ENCODE measurements at places on chromosomes 6 and 20.

- no peak for DNase-seq
Measured at GRCh38 chr20:38545771-38546170, 35.2 kb upstream of the ADIG start.

- no peak for DNase-seq
Measured at GRCh38 chr6:91273729-91274128, 686.9 kb upstream of the MAP3K7 start.

DNA sequence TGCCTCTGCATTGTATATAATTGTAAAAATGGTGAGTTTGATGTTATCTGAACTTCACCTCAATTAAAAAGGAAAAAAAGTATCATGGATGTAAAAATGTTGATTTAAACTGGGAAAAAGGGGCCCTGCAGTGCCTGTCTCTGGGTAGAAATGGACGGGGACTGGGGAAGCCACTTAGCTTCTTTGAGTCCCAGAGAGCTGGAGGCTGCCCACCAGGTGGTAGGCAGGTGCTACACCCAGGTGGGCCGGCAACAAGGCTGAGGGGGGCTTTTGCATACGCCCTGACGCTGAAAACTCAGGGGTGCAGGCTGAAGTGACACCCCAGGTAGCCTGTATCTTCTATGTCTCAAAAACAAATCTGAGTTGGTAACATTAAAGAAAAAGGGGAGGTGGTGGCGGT is 118.2 kb downstream of the SULF2 start:
- DNase-seq = no peak

DNA sequence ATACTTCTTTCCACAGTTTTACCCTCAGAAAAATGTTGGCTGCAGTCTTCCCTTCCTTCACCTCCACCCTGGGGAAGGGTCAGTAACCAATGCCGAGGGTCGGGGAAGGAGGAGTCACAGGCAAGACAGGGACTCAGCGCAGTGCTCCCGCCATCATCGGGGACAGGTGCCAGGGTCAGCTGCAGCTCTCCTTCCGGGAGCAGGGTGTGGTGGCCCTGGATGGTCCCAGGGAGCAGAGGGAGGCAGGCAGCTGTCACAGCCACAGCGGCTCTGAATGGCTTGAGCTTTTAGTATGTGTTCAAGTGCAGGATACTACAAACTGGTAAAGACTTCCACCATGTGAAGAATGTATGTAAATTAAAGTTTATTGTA is 26.0 kb upstream of the PI16 start:
- no peak for DNase-seq

DNA sequence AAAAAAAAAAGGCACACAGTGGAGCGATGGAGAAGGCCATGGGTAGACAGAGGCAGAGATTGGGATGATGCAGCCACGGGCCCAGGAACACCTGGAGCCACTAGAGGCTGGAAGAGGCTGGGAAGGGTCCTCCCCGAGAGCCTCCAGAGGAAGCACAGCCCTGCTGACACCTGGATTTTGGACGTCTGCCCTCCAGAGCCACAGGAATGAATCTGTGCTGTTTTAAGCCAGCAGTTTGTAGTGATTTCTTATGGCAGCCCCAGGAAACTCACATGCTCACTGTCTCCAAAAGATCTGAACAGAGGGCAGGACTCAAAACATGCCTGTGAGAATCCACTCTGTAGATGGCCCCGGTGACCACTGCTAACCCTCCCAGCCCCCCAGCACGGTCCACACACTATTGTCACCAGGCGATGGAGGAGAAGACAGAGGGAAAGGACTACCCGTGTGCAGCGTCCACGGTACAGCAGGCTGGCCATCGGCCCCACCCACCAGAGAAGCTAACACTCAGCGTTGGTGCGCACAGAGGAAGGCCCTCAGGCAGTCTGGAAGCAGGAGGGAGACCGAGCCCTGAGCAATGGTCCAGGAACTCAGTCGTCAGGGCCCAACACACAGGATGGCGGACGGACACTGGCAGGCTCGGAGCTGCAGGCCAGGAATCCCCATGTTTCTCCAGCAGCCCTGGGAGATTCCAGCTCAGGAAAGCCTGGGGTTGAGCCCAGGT is 99.7 kb downstream of the BMP7 start:
- no peak for DNase-seq

- DNase-seq = no peak
Measured at GRCh38 chr6:104183816-104184435, 675.8 kb downstream of the HACE1 start.

Measured in GM12891 (cell line).